ENCODE measurements at places on chromosomes 11 and 22.

GRCh38 chr11:102886999-102887398 lies 12.2 kb upstream of the MMP12 start:
- DNase-seq: no peak

DNA sequence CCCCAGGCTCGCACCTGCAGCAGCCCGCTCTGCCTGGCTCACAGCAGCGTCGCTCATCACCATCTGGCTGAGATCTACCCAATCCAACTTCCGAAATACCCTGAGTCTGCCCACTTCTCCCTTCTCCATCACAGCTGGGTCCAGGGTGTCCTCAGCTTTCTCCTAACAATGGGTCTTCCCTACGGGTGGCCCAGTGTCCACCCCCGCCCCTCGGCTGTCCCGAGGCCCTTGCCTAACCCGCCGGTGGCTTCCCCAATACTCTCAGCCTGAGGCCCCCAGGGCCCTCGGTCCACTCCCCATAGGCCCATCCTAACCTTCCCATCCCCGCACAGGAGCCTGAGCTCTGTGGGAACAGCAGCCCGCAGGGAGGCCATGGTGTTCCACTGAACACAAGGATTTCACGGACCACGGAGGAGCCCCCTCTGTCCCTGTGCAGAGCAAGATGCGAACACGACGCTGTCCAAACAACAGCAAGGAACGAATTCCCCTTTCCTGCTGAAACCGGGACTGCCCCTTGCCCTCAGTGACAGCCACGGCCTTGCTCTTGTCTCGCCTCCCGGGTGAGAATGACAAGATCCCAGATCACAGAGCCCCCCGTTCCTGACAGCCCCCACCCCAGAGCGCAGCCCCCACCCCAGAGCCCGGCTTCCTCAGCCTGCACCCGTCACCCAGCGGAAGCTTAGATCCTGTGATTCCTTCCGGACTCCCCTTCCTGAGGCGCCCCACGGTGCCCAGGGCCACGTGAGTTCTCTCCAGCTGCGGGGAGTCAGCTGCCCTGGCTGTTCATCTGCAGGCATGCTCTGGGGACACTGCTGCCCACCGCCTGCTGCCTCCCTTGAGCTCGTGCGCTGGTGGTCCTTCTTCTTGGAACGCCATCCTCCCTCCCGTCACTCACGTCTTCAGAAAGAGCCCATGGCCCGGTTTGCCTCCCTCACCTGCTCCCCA lies 48.8 kb upstream of the CARS1 start:
- DNase-seq: no peak

DNA sequence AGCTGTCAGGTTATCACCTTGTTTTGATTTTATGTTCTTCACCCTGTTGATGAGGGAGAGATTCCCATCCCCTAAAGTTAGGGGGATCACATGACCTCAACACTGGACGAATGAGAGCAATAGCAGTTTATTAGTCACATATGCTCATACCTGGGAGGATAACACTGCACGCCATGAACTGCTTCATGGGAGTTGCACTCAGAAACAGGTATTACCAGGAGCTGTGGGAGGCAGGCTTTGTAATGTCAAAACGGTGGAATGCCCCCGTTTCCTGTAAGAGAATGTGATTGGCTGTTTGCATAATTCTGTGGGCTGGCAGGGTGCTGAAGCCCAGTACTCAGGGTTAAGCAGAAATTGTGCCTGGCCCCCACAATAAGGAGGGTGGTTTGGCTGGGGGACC lies 3.2 kb upstream of the THY1 start:
- DNase-seq: no peak

- no peak for DNase-seq
Observed at GRCh38 chr11:111540114-111540936, at the start of gene LAYN. Gene LAYN (plus strand): TSS chr11:111540720. CDS start chr11:111540844, 124 bp downstream.

GRCh38 chr22:37525073-37525745 lies 6.0 kb upstream of the CARD10 start:
- DNase-seq: no peak

Data from activated CD4-positive, alpha-beta T cell treated with anti-CD3 and anti-CD28 coated beads, Interleukin-2, amount 50 U/mL, for 16 hours (primary cell).